RWPE1 (cell line): ENCODE measurements at places on chromosomes 11 and 22.
A peak's percentile ranks its signal among the peaks of the same experiment; 100 is the strongest.

- DNase-seq, result peak; percentile 44
Measured at GRCh38 chr22:20268279-20269012, at the start of gene RTN4R. TSS of gene RTN4R (minus strand) at chr22:20268318. CDS start at chr22:20268092, 226 bp downstream.

GRCh38 chr11:66081505-66081904, 11.4 kb downstream of the PACS1 start:
- DNase-seq, result peak; percentile 72

- DNase-seq, result no peak
Measured at GRCh38 chr11:15569305-15570025, 454.7 kb downstream of the INSC start.

GRCh38 chr11:111107501-111107900, 138.0 kb upstream of the POU2AF2 start:
- DNase-seq, result no peak

GRCh38 chr11:12100429-12100828, 10.0 kb upstream of the MICAL2 start:
- no peak for DNase-seq

- DNase-seq, result no peak
Measured at GRCh38 chr22:45169591-45170466, 6.1 kb downstream of the NUP50 start.

- no peak for DNase-seq
Measured at GRCh38 chr11:122728561-122728960, 73.0 kb downstream of the UBASH3B start.

DNA sequence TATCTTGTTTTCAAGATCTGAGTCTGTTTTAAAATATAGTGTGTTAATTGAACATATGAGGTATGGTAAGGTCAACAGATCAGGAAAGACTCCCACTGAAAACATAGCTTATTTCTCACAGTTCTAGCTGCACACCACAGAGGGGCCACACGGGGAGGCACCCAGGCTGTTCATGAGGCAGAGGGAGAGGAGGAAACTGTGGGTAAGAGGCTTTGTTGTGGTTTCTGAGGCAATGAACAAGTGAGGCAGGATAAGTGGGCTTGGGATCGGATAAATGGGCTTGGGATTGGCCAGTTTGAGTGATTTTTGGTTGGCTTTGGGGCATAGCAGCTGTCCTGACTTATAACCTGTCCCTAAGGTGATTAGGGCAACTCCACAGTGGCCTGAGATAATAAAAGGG, 242.1 kb downstream of the LUZP2 start:
- DNase-seq, result no peak

- DNase-seq, result no peak
Measured at GRCh38 chr11:116175707-116176106, 597.1 kb downstream of the BUD13 start.

GRCh38 chr11:1508491-1508891, 21.9 kb upstream of the MOB2 start:
- DNase-seq, result no peak

GRCh38 chr11:58567889-58568512, 7.7 kb downstream of the LPXN start:
- peak; percentile 36 for DNase-seq

GRCh38 chr22:43996170-43996980, 27.7 kb upstream of the PARVB start:
- DNase-seq, result no peak

- DNase-seq, result no peak
Measured at GRCh38 chr22:37207981-37208380, 4.3 kb downstream of the SSTR3 start.
